T-helper 2 cell (primary cell): ENCODE measurements at places on chromosomes 7 and 10.

GRCh38 chr10:127195041-127195506 is 1.3 kb downstream of the INSYN2A start:
- no peak for DNase-seq

- DNase-seq, result no peak
Measured at GRCh38 chr7:118511146-118511545, 286.6 kb downstream of the ANKRD7 start.

- no peak for DNase-seq
Measured at GRCh38 chr7:15546272-15546792, 15.5 kb downstream of the AGMO start.

- DNase-seq, result no peak
Measured at GRCh38 chr7:127850195-127850594, 181.0 kb downstream of the LRRC4 start.

DNA sequence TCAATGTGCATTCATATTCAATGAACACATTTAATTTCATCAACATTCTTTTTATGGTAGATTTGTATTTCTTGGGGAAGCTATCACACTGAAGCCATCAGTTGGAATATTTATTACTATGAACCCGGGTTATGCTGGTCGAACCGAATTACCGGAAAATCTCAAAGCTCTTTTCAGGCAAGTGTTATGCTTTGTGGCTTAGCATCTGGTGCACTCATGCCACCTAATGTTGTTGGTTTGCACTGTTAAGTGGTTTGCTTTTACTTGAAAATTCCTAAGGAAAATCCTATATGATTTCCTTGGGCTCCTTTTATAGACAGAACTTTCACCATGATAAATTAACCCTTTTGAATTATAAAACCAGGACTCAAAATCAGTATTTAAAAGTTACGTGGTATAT is 147.9 kb downstream of the DNAH11 start:
- DNase-seq, result no peak

DNA sequence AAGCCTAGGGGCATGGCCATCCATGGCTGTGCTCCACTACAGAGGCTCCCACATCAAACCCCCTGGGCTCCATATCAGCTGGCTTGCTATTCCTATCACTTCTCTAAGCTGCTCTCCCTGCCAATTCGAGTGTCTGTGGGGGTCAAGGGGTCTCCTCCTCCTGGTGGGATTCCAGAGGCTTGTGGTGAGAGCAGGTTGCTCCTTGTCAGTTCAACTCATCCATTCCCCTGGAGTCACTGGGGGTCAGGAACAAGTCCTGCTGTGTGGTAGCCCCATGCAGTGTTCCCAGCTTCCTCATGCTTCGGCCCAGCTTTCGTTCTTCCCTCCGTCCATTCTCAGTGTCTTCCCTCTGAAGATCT is 86.6 kb upstream of the UNC5B start:
- no peak for DNase-seq

DNA sequence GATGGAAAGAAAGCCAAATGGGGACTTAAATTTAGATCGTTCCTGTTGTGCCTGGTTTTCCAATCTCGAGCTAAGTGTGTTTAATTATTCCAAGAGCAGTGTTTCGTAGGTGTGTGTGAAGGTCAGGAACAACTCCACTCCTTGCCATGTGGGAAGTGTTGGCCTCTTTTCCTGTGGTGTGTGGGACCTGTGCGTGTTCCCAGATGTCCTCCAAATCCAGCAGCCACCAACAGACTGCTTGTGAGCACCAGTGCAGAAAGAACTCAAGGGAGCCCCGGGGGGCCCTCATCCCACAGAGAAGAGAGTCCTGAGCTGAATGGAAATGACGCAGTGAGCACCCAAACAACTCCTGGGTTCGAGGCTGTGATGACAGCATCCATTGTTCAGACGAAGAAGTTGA is 227.7 kb downstream of the TMEM178B start:
- DNase-seq, result no peak

- DNase-seq, result peak; percentile 27
Measured at GRCh38 chr10:23994459-23995046, 214.4 kb upstream of the KIAA1217 start.

DNA sequence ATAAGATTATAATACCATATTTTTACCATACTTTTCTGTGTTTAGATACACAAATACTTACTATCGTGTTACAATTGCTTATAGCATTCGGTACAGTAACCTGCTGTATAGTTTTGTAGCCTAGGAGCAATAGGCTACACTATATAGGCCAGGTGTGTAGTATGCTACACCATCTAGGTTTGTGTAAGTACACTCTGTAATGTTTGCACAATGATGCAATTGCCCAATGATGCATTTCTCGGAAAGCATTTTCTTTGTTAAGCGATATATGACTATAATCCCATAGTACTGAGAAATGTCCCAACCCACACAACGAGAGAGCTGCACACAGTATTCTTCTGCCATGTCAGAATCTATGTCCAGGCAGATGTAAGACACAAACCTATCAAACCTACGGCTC is 160.0 kb downstream of the NEBL start:
- DNase-seq, result no peak

DNA sequence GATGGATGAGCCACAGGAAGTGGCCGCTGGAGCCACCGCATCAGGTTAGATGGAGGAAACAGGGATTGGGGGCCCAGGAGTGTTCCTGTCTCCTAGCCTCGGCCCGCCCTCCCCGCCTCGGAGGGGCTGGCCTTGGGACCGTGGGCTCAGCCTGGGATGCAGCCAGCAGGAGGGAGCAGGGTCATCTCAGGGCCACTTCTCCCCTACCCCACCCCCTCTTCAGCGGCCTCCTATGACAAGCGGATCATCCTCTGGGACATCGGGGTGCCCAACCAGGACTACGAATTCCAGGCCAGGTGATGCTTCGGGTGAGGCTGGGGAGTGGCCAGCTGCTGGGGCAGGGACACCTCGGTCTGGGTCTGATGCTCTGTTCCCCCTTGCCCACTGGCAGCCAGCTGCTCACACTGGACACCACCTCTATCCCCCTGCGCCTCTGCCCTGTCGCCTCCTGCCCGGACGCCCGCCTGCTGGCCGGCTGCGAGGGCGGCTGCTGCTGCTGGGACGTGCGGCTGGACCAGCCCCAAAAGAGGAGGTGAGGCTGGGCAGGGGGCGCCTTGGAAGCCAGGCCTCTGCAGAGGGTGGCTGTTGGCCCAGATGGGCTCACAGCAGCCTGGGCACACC is 4.7 kb downstream of the LRWD1 start:
- DNase-seq, result no peak

DNA sequence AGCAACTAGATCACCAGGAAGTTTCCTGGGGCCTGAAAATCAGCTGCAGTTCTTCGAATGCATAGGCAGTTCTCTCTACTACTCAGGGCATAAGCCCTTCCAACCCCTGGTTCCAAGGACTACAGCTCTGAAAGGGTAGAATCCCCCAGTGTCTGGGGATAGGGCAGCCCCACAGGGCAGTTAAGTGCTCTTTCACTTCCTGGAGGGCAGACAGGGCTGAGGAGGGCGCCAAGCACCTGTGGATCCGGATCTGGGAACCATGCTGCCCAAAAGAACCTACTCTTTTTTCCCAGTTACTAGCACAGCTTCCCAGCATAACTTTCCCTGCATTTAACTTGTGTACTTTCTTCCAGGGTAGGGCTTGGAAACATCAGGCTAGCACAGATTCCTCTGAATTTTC is 41.1 kb downstream of the CXCL12 start:
- DNase-seq, result no peak

DNA sequence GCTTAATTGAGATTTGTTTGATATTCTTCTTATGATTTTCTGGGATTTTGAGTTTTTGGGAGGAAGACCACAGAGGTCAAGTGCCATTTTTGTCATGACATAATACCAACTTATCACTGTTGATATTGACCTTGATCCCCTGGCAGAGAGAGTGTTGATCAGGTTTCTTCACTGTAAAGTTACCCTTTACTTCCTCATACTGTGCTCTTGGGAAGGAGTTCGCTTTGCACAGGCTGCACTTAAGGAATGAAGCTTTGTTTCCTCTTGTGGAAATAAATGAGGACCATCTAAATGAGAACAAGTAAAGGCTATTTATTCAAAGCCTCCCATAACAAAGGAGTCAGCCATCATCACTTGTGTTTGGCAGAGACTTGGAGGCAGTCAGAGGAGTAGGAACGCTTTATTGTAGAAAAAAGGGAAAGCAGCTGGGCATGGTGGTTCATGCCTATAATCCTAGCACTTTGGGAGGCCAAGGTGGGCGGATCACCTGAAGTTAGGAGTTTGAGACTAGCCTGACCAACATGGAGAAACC is 16.1 kb downstream of the ST7 start:
- DNase-seq, result no peak

DNA sequence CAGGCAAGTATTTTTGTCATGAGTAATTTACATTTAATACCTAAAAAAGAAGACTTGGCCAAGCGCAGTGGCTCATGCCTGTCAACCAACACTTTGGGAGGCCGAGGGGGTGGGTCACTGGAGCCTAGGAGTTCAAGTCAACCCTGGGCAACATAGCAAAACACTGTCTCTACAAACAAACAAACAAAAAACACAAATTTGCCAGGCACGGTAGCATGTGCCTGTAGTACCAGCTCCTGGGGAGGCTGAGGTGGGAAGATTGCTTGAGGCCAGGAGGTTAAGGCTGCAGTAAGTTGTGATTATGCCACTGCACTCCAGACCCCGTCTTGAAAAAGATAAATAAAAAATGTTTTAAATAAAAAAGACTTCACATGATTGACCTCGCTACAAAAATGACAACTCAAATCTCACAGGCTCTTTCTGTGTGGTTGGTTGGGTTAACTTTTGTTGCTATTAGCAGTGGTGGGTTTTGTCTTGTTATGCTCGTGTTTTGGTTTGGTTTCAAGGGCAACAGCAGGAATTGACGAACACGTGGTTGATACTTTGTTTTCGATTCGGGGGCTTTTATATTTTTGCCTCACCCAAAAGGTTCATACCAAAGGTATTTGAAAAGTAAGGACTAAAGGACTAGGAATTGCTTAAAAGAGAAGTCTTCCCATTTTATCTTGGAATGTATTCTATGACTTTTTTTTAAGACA is 227.2 kb upstream of the MKLN1 start:
- DNase-seq, result no peak

GRCh38 chr10:72692994-72693781 is 1.2 kb downstream of the MCU start:
- DNase-seq, result no peak

DNA sequence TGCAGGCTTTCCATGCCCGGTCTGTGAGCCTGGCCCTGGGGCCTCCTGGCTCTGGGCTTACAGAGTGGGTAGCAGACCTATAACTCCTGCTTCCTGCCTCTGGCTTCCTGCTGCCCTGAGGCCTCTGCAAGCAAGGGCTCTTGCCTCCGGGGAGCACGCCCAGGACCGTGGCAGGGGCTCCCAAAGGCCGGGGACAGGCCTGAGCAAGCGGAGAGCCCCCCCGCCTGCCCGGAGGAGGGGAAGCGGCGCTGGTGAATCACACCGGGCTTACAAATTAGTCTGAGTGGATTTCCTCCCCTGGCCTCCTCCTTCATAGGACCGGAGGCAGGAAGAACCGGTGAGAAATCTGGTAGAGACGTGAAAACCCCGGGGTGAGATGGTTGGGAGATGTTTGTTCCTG is 1.5 kb upstream of the MYL10 start:
- DNase-seq, result no peak

GRCh38 chr7:46715579-46715978 is 794.5 kb upstream of the IGFBP3 start:
- DNase-seq, result no peak

- DNase-seq, result no peak
Measured at GRCh38 chr7:126768836-126769235, 483.9 kb downstream of the GRM8 start.

DNA sequence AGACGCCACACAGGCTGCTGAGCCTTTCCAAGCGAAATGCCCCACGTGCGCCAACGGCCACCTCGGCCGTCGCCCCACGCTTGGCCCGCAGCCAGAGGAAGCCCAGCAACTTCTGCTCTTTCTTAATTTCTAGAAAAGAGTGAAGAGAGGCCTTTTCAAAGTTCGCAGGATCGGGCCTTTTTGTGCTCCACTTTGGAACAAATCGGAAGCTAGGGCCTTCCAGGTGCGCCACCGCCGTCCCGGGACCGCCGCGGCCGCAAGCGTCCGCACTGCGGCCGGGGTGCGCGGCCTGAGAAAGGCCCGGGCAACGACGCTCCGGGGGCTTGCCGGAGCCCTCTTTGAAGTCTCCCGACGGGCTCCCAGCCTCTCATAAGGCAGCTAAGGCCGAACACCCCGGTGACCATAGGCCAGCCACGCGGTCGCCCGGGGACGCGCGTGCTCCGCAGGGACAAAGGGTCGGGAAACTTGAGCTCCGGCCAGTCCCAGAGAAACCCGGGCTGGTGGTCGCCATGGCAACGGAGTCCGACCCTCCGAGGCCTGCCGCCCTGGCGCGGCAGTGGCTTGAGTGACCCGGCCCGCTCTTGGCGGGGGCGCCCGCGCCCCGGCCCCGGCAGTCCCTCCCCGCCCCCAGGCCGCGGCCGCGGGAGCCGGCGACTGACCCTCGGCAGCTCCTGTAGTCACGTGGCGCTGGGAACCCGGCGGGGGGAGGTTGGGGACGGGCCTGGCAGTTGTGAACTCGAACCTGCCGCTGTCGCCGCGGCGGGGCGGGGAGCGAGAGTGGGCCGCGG is at the start of gene REPIN1:
Gene REPIN1, plus strand, starts transcription at position 727 of the 788 bp plus-strand sequence. CDS start 890 bp downstream, outside the sequence.
- peak; percentile 84 for DNase-seq

GRCh38 chr7:136171233-136171632 is 194.1 kb upstream of the MTPN start:
- no peak for DNase-seq

- DNase-seq, result no peak
Measured at GRCh38 chr10:133100706-133101415, 13.1 kb downstream of the ADGRA1 start.

DNA sequence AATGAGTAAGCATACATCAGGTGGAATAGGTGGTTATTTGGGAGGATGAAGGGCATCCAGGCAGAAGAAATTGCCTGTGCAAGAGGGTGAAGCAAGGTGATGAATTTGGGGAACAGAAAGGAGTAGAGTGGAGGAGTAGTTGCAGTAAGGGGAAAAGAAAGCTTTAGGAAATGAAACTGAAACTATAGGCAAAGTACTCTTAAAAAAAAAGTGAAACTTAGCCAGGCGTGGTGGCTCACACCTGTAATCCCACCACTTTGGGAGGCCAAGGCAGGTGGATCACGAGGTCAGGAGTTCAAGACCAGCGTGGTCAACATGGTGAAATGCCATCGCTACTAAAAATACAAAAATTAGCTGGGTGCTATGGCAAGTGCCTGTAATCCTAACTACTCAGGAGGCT is 17.6 kb downstream of the NUP205 start:
- DNase-seq, result peak; percentile 15

GRCh38 chr10:3658766-3659165 is 126.2 kb downstream of the KLF6 start:
- DNase-seq, result no peak

DNA sequence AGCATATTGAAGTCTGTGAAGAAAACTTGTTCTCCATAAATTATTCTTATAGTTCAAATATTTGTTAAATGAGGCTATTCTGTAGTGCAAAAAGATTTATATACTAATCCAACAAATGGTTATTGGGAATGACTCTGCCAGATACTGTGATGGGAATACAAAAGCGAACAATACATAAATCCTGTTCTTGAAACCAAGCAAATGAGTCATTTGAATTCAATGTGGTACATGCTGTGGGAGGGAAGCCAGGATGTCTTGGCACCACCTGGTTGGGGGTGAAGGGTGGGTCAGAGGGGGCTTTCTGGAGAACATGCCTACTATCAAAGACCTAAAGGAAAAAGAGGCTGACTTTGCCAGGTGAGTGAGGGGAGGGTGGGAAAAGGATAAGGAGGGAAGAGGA is 594.2 kb downstream of the CALN1 start:
- no peak for DNase-seq
